ENCODE measurements at places on chromosomes 4 and X.

- DNase-seq: no peak
These were observed 25.1 kb upstream of the DDX53 start for GRCh38 chrX:22974616-22975015.

- DNase-seq: no peak
These were observed 12.3 kb downstream of the SCARB2 start for GRCh38 chr4:76201276-76201675.

DNA sequence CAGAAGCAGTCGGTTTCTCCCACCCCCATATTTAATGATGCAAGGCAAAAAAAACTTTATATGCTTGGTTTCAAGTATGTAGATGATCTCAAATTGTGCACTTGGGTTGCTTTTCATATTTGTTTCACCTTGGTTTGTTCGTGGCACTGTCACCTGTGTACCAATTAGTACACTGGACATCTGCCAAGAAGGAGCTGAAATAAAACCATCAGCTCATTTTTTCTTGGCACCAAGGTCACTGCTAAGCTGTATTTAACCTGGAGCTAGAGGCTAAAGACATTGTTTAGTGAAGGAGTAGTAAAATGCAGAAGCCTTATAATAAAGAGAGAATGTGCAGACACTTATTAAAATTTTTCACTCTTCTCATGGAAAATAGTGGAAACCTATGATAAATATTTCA, 430.8 kb downstream of the ARHGAP24 start:
- DNase-seq: no peak

GRCh38 chr4:10097906-10098779, 18.5 kb downstream of the WDR1 start:
- DNase-seq: no peak

GRCh38 chr4:19540859-19541540, 710.7 kb upstream of the SLIT2 start:
- no peak for DNase-seq

GRCh38 chr4:141179474-141180373, 41.0 kb upstream of the ZNF330 start:
- DNase-seq: no peak

DNA sequence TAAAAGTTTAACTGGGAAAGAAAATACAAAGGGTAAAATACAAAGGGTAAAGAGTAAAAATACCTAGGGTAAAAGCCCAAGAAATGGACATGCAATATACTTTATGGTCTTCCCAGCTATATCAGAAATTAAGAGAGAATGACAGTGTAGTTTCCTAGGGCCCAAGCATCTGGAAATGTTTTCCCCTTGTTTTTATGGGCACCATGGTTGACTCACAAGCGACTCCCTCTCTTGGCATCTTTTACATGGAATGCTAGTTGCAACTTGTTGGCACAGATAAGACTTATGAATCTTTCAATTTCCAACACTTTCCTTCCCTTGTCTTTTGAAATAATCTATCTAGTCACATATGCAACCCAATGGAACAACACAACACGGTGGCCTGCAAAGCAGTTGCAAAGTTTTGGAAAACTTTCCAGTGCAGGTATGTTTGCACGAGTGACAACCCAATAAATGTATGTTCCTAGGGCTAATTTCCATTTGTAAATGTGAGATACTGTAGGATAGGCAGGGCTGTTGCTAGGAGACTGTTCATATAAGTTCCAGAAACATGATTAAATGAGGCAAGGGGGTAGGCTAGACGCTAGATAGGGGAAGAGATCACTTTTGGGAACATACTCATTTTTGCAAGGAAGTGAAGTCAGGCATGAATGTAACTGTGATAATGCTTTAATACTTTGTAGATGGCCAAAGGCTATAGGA, 36.4 kb upstream of the CWH43 start:
- no peak for DNase-seq

GRCh38 chr4:174210354-174210753, 73.1 kb downstream of the FBXO8 start:
- DNase-seq: no peak

GRCh38 chrX:24423960-24424359, 41.1 kb upstream of the PDK3 start:
- no peak for DNase-seq

DNA sequence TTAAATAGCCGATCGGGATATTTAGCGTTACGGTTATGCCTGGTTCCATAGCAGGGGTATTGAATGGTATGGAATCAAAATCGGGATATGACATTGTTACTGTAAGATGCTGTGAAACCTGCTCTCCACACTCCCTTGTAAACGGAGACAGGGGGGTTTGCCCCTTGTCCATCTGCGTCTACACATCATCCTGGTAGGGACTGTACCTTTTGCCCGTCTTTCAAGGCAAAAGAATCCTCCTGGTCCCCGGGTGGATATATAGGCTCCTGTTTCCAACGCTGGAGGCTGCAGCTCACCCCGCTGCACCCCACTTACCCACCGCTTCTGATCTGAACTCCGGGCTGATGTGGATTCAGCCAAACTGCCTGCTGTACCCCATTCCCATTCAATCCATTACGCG, 189.1 kb downstream of the SHOX start:
- no peak for DNase-seq

DNA sequence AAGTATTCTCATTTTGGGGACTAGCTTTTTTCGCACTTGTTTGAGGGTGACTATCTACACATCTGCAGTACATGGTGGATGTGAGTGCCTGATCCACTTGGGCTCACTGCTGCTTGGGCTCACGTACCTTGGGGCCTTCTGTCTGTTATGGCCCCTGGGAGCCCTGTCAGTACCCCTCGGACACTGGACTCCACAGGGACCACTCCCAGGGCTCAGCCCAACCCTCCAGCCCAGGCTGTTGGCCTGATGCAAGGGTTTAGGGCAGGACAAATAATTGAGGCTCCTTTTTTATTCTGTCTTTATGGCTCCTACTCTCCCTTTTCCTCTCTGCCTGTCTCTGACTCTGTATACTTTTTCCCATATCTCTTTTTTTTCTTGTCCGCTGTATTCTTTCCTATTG, 32.7 kb upstream of the MSN start:
- no peak for DNase-seq

GRCh38 chrX:108091878-108092291, 307 bp downstream of the ATG4A start:
- peak; percentile 22 for DNase-seq
